AG04450 (cell line): ENCODE measurements at places on chromosomes 11 and 22. TPM values are rescaled to one million over a fixed set of nuclear protein-coding genes. Genes with fewer than 3 reads are reported as not detected.

DNA sequence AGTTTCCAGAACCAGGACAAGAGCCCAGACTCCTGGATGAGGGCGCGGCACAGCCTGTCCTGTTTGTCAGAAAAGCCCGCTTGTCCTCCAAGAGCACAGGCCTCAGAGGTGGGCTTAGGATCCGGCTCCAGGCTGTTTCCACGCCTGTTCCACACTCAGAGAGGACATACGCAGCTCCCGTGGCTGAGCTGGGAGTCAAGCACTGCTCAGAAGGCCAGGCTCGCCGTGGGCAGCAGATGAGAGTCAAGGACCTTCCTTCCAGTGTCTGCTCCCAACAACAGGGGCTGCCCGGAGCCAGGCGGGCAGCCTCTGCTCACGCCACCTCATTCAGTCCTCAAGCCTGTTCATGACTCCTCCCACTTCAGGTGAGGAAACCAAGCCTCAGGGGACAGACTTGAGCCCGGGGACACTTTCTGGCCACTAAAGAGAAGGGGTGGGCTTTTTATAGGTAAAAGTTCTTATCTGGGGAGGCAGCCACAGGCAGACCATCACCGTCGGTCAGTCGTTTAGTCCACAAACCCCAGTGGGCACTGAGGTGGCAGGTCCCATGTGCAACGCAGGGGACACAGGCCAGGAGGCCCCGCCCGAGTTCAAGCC, 3.8 kb downstream of the CYB5R3 start:
- no peak for DNase-seq

PIWIL4 gene
- polyA plus RNA-seq, result 1.0 and 1.1 TPM in 2 replicates

OR52I1 gene
- polyA plus RNA-seq, result not detected in 2 replicates

GNG3 gene
- polyA plus RNA-seq, result 0.11 TPM in 1 of 2 replicates, not detected in the other

CNGA4 gene
- 0.04 and 0.07 TPM in 2 replicates for polyA plus RNA-seq

- DNase-seq, result no peak
Observed at GRCh38 chr11:84566671-84567070, 1060.5 kb downstream of the DLG2 start.

CDC42BPG gene
- polyA plus RNA-seq, result 0.02 and 0.04 TPM in 2 replicates

MRGPRX4 gene
- not detected in 2 replicates for polyA plus RNA-seq

DNA sequence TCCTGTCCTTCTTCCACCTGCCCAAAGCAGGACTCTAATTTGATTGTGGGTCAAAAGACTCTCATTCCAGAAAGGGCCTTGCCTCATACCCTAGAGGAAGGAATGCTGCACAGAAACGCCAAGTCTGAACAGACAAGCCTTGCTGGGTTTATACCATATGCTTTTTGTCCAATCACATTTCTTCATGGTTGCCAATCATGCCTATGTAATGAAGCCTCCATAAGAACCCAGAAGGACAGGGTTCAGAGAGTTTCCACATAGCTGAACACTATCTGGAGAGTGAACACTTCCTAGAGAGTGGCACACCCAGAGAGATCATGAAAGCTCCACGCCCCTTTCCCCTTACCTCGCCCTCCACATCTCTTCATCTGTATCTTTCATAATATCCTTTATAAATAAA, 4.8 kb upstream of the SAA2 start:
- no peak for DNase-seq

OR8G5 gene
- not detected in 2 replicates for polyA plus RNA-seq

GRCh38 chr11:132960273-132961078, 571.8 kb downstream of the OPCML start:
- DNase-seq, result no peak

DNA sequence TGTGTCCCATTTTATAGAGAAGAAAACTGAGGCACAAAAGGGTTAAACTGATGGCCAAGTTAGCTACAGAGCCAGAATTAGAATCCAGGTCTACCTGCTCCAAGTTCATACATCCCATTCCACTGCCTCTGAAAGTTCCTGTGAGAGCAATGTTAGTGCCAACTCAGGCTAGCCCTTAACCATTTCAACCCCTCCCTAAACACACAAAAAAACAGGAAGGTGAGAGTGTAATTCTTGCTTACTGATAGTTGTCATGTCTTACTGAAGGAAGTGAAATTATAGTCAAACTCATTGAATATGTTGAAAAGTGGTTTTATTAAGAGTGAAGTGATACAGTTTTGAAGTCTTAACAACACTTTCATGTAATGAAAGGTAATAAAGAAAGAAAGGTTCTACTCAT, 2.9 kb upstream of the E2F8 start:
- no peak for DNase-seq

- DNase-seq, result no peak
Observed at GRCh38 chr11:44258190-44258489, 51.8 kb downstream of the ALX4 start.

BCO2 gene
- 0.94 and 1.3 TPM in 2 replicates for polyA plus RNA-seq

SCUBE1 gene
- not detected in 2 replicates for polyA plus RNA-seq

GRCh38 chr22:22098457-22099193, 116.0 kb upstream of the TOP3B start:
- no peak for DNase-seq

- peak; percentile 52 for DNase-seq
Observed at GRCh38 chr22:38461414-38462081, 6.3 kb upstream of the KDELR3 start.

- DNase-seq, result no peak
Observed at GRCh38 chr11:112226062-112226830, at the start of gene PTS. Gene PTS, plus strand, starts transcription at chr11:112226428. Its CDS starts 16 bp downstream, at chr11:112226444.

- DNase-seq, result no peak
Observed at GRCh38 chr11:126886636-126887035, 113.9 kb downstream of the KIRREL3 start.

VPREB1 gene
- polyA plus RNA-seq, result not detected in 2 replicates

DNA sequence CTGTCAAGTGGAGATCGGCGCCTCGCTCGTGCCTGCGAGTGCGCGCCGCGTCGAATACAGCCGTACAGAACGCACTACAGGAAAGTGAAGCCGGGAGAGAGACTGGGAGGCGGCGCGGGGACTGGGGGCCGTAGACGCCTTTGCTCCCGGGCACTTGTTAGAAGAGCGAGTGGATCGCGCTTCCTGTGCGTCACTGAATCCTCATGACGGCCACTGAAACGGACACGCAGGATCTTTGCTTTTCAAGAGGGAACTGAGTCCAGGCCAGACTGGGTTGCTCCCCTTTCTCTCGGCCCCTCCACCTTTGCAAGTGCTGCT, 314 bp downstream of the RIC8A start:
- DNase-seq, result no peak

OR52H1 gene
- polyA plus RNA-seq, result 0.10 TPM in 1 of 2 replicates, not detected in the other

HDHD5 gene
- 14.4 and 17.0 TPM in 2 replicates for polyA plus RNA-seq

NFRKB gene
- 12.7 TPM in 2 replicates for polyA plus RNA-seq

ISX gene
- not detected in 2 replicates for polyA plus RNA-seq

DNA sequence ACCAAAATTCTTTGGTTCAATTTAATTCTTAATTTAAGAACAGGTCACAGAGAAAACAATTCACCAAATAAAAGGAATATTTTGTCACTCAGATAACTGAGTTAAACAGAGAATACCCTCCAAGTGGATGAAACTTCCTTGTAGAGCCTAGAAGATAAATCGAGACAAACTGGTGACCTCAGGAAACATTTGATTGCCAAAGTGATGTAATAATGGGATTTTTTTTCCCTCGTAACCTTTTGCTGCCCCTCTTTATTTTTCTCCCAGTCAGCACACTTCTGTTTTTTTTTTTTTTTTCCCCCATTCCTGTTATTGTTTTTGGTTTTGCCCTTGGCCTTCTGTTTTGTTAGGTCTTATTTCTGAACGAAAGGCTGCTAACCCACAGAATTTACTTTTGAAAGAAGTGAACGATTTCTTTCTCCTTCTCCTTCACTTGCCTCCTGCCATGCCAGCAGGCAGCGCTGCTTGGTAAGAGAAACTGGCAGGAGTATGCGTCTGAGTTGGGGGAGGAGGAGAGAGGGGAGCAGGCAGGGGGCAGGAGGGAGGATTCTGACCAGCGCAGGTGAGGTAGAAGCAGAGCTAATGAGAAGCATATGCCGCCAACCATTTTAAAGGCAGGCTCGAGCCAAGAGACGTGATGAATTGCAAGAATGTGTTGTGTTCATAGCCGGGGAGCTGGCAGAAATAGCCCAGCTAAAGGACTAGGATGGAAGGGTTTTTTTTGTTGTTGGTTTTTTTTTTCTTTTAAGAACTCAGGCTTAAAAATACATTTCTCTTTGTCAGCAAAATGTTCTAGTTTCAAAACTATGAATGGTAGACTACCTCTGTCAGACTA, 121.9 kb upstream of the MTMR2 start:
- no peak for DNase-seq

- no peak for DNase-seq
Observed at GRCh38 chr22:48320683-48321451, 1506.8 kb downstream of the BRD1 start.

GRCh38 chr11:66264914-66265313, 3.5 kb upstream of the RAB1B start:
- no peak for DNase-seq

CTSF gene
- polyA plus RNA-seq, result 24.3 and 28.1 TPM in 2 replicates

GRCh38 chr22:36831206-36831605, 14.4 kb upstream of the PVALB start:
- no peak for DNase-seq

DNA sequence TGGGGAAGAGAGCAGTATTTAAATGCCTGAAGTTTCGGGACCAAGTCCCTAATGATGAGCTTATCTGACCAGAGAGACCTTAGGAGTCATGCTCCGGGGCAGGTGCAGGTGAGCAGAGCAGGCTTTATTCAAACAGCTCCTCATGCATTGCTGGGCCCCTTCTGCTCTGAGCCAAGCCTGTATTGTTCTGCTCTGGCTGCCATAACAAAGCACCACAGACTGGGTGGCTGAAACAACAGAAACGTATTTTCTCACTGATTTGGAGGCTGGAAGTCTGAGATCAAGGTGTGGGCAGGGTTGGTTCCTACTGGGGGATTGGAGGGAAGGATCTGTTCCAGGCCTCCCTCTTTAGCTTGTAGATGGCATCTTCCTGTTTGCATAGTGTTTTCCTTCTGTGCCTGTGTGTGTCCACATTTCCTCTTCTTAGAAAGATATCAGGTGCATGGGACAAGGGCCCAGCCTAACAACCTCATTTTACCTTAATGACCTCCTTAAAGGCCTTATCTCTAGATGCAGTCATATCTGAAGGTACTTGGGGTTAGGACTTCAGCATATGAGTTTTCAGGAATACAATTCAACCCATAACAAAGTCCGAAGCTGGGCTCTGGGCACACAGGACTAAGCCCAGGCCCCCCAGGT, 97.1 kb upstream of the PARVA start:
- DNase-seq, result no peak

- no peak for DNase-seq
Observed at GRCh38 chr11:118783724-118784495, 7.1 kb downstream of the DDX6 start.

DNA sequence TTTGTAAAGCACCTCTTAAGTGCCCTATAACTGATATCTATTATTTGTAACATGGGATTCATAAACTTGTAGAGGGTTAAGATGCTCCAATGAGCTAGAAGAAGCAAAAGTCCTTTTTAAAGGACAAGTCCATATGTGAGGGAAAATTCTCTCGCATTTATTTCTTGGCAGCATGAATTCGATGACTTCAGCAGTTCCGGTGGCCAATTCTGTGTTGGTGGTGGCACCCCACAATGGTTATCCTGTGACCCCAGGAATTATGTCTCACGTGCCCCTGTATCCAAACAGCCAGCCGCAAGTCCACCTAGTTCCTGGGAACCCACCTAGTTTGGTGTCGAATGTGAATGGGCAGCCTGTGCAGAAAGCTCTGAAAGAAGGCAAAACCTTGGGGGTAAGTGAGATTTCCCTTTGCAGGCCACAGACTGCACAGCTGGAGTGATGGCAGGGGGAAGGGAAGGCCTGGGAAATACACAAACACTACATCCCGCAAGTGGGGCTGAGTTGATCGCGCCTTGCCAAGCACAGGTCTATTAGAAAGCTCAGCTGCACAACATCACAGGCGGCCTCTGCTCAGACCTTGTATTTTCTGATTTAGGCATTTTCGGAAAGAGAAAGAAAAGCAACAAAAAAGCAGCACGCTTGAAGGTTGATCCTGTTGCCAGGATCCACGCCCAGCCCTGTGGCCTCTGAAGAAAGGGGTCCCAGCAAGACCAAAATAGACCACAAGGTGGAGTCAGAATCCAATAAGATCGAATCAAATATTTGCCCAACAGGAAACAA, 1.5 kb downstream of the MS4A8 start:
- DNase-seq, result no peak

ZP1 gene
- 0.48 and 0.65 TPM in 2 replicates for polyA plus RNA-seq

- no peak for DNase-seq
Observed at GRCh38 chr11:27401833-27402316, 38.9 kb upstream of the CCDC34 start.
